ENCODE measurements at places on chromosomes 11 and 22. TPM values are rescaled to one million over a fixed set of nuclear protein-coding genes. Genes with fewer than 3 reads are reported as not detected.

Gene CRYBB3
- total RNA-seq: not detected

DNA sequence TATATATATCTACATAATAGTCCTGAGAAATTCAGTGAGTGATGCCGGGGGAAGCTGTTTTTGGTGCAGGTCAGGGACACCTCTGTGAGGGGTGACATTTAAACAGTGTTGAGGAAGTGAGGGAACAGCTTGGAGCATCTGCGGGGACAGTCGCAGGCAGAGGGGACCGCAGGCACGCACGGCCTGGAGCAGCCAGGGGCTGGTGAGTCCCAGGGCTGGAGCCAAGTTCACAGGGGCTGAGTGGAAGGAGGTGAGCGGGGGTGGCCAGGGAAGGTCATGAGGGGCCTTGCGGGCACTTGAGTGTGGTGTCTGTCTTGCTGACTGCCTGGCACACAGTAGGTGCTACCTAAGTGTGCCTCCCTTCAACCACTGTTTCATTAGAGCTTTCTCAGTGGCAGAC is 65.4 kb downstream of the TSPAN18 start:
- H3K27me3 ChIP-seq: no peaks in the 10 kb centered on the region
- peaks cover 82% of the 10 kb centered on the region for H3K4me1 ChIP-seq

GRCh38 chr11:117145393-117145761 is 1.3 kb downstream of the PAFAH1B2 start:
- DNase-seq: no peak
- peak overlapping the region; percentile 83 for H3K27ac ChIP-seq
- peaks cover 42% of the 10 kb centered on the region for H3K4me1 ChIP-seq

DNA sequence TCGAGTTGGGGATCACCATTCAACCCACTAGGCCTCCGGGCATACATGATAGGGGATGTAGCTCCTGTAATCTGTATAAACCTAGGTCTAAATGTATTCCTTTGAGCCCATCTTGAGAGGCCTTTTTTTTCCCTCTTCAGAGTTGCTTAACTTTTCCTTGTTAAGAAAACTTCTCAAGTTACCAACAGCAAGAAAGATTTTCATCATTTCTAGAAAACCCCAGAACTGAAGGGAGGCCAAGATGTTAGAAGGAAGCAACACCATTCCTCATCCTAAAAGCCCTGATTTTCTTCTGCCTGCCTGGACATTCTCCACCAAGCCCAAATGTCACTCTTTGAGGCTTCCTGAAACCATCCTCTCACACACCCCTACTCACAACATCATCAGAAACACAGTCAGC is 79.4 kb downstream of the TMPRSS5 start:
- H3K4me1 ChIP-seq: no peaks in the 10 kb centered on the region
- peaks cover 13% of the 10 kb centered on the region for H3K27me3 ChIP-seq
- no peak for DNase-seq
- H3K36me3 ChIP-seq: no peaks in the 10 kb centered on the region
- no peak overlapping the region for H3K27ac ChIP-seq
- no peak overlapping the region for H3K4me3 ChIP-seq

GRCh38 chr11:119774172-119774763 is 45.3 kb upstream of the NECTIN1 start:
- no peak overlapping the region for H3K4me3 ChIP-seq
- H3K27ac ChIP-seq: no peak overlapping the region
- no peaks in the 10 kb centered on the region for H3K4me1 ChIP-seq
- peak; percentile 53 for DNase-seq
- no peaks in the 10 kb centered on the region for H3K36me3 ChIP-seq

DNA sequence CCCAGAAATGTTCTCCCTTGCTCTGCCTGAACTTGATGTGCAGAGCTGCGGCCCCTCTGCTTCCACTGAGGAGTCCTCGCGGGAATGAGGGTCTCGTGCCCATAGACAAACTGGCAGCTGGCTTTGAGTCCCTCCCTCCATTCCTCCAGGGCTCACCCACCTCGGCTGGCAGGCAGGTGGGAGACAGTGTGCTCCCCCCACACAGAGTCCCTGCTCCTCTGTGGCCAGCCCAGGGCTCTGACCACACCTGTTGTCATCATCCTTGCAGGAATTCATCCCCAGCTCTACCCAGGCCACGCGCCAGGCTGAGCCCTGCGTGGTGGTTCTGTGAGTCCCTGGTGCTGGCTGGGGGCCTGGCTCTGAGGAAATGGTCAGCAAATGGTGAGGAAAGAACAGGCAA is 521.9 kb downstream of the TBC1D22A start:
- no peaks in the 10 kb centered on the region for H3K4me1 ChIP-seq
- peaks cover 6% of the 10 kb centered on the region for H3K36me3 ChIP-seq
- H3K27me3 ChIP-seq: peaks cover 19% of the 10 kb centered on the region
- no peak overlapping the region for H3K4me3 ChIP-seq

- no peak for DNase-seq
- no peak overlapping the region for H3K27ac ChIP-seq
- no peaks in the 10 kb centered on the region for H3K36me3 ChIP-seq
- no peaks in the 10 kb centered on the region for H3K27me3 ChIP-seq
- peaks cover 35% of the 10 kb centered on the region for H3K4me1 ChIP-seq
These were observed 241.4 kb downstream of the TTC28 start for GRCh38 chr22:28438183-28438768.

DNA sequence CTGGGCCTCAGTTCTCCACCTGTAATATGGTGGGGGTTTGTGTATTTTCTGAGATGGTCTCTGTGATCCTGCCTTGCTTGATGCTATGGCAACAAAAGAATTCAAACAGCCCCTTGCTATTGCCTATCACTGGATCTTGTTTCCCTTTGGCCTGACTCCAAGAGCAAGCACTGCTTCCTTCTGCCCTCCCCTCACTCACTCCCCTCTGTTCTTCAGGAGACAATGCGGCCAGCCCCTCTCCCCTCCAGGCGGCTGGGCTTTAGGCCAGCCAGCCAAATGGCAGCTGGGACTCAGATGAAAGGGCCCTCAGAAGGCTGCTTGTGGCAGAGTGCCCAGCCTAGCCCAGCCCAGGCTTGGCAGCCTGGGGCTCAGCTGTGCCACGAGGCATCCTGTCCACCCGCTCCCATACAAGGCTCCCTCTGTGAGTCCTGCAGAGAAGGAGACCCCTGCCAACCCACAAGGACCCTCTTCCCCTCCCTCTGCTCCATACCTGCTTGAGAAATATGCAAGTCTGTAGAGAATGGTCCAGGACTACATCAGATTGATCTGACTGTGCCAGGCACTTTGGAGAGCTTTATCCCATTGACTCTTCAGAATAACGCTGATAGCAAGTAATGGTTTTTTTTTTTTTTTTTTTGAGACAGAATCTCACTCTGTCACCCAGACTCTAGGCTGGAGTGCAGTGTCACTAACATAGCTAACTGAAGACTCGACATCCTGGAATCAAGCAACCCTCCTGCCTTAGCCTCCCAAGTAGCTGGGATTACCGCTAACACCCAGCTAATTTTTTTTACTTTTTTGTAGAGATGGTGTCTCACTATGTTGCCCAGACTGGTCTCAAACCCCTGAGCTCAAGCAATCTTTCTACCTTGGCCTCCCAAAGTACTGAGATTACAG is 7.6 kb upstream of the KCTD14 start:
- no peaks in the 10 kb centered on the region for H3K36me3 ChIP-seq
- H3K27me3 ChIP-seq: no peaks in the 10 kb centered on the region
- H3K4me3 ChIP-seq: no peak overlapping the region
- H3K4me1 ChIP-seq: peaks cover 8% of the 10 kb centered on the region

GRCh38 chr11:34356913-34357700 is 703 bp downstream of the ABTB2 start:
- H3K27ac ChIP-seq: no peak overlapping the region
- peak overlapping the region; percentile 79 for H3K4me3 ChIP-seq
- DNase-seq: peak; percentile 53
- no peaks in the 10 kb centered on the region for H3K36me3 ChIP-seq
- peaks cover 20% of the 10 kb centered on the region for H3K4me1 ChIP-seq

DNA sequence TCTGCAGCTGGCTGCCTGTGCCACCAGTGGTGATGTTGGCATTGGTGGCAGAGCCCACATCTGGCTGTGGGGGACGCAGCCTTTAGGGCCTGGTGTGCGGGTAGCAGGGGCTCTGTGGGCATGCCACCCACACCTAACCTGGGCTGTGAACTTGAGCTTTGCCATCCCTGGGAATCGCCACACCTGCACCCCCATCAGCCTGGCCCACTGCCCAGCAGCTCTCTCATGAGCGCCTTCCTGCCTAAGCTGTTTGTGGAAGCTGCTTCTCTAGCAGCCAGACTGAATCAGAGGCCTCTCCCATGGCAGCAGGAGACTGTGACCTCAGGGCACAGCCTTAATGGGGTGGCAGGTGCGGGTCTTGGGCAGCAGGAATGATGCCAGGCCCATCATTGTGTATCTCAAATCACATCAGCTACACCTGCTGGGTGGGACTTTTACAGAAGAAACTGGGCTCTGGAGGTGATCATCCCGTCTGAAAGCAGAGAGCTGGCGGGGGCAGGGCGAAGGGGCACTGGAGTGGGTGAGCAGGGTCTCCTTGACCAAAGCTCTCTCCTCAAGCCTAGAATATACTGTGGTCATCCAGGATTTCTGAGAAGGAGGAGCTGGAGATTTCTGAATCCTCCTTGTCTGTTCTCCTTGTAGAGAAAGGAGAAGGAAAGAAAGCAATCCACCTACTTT is 17.8 kb upstream of the CARS1 start:
- H3K4me3 ChIP-seq: no peak overlapping the region
- H3K36me3 ChIP-seq: no peaks in the 10 kb centered on the region
- peaks cover 5% of the 10 kb centered on the region for H3K4me1 ChIP-seq

DNA sequence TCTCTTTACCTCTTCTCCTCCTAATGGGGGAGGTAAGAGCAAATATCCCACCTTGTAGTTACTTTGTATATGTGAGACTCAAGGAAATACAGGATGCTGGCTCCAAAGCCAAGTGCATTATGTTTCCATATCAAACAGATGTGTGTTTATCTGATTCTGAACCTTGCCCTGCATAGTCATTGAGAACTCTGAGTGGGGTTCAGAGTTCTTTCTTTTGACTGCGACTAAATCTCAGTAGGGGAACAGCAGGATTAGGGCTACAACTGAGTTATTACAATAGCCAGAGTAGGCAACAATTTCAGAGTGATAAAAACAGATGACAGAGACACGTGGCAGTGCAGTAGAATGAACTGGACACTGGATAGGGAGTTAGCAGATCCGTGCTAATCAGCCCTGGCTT is 34.1 kb upstream of the TLCD5 start:
- H3K4me1 ChIP-seq: peaks cover 7% of the 10 kb centered on the region
- no peak overlapping the region for H3K27ac ChIP-seq
- no peaks in the 10 kb centered on the region for H3K36me3 ChIP-seq
- H3K27me3 ChIP-seq: peaks cover 20% of the 10 kb centered on the region
- no peak overlapping the region for H3K4me3 ChIP-seq
- DNase-seq: no peak
